ENCODE measurements at places on chromosomes 16 and 17.

DNA sequence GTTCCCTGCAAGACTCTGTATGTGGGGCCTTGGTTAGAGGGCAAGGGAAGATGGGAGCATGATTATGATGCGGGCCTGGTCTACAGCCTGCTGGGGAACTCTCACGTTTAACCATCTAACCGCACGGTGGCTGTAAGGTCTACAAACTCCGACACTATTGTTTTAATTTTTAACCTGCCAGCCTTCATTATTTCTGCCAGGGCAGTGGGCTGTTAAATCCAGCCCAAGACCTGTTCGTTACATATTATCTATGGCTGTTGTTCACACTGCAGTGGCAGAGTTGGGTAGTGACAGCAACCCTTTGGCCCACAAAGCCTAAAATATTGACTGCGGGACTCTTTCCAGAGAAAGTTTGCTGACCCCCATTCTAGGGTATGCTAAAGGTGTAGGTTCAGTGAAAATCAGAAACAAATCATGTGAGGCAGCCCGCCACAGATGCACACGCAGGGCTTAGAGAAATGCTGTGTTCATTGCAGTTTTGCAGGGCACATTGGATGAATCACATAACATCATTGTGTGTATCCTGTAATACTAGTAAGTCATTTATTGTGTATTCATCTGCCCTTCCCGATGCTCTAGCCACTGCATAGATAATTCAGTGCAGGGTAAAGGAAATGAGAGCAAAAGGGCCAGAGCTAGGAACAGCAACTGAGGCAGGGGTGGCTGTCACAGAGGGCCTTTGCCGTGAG lies 14.3 kb downstream of the SNX29 start:
- no peak for DNase-seq

- DNase-seq, result peak; percentile 92
Observed at GRCh38 chr16:637081-638018, 1.2 kb upstream of the METTL26 start.

DNA sequence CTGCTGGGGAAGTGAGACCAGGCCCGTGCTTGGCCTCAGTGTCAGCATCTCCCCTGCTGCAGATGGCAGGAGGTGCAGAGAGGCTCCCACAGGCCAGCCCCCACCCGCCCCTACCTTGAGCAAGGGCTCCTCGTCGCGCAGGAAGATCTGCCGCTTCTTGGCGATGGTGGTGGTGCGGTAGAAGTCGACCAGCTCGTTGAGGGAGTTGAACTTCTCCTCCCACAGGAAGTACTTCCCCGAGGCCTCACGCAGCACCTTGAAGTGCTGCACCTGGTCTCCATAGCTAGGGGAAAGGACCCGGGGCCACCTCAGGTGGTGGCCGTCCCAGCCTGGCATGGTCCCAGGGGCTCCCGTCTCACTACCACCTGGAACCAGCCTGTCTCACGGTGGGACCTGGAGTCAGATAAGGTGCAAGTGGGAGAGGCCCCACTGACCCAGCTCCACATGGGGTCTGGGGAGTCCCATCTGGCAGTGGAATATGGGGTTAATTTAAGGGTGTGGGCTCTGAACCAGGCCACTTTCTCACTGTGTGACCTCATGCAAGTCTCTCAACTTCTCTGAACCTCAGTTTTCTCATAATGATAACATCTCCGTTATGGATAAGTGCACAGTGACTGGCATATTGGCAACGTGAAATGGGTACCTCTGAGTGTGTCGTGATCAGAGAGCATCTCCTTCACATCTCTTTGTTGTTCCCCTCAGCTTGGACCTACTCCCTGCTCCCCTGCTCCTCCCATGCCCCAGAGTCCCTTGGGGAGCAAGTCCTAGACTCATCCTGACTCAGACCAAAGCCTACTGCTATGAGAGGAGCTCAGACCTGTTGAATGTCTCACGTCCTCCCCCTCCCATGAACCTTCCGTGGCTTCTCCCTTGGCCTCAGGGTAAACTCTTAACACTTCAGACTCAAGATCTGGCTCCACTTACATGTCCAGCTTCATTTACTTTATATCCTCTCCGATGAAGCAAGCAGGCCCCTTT lies 19.8 kb upstream of the FAM83G start:
- no peak for DNase-seq

DNA sequence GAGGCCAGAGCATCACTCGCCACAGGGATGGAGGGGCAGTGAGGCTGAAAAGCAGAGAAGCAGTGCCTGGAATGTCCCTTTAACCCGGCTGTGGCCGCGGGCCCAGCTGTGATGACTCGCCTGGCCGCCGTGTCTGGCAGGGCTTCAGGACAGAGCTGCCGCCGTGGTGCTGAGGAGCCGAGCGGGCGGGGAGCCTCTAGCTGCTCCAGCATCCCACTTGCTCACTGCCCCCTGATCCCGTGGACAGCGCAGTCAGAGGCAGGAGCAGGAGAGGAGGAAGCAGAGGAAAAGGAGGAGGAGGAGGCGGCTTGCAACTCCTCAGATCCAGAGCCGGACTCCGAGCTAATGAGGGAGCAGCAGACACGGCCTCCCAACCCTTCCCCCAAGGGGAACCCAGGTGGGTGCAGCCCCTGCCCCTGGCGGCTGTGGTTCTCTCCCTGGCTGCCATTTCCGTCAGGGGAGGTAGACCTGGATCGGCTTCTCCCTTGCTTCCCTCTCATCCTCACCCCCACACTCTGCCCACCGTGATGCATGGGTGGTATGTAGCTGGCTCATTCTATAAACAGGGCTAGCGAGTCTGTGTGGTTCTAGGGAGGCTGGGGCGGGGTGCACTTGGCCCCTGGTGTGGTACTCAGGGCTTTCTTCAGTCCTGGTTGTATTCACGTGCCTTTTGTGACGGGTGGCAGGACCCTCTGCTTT lies 165.7 kb downstream of the CMIP start:
- peak; percentile 68 for DNase-seq

- no peak for DNase-seq
Observed at GRCh38 chr16:89023621-89024511, 46.9 kb upstream of the CBFA2T3 start.

GRCh38 chr17:8912084-8912981 lies 44.9 kb upstream of the PIK3R6 start:
- no peak for DNase-seq

- peak; percentile 65 for DNase-seq
Observed at GRCh38 chr17:48012151-48012520, 25.5 kb downstream of the COPZ2 start.

DNA sequence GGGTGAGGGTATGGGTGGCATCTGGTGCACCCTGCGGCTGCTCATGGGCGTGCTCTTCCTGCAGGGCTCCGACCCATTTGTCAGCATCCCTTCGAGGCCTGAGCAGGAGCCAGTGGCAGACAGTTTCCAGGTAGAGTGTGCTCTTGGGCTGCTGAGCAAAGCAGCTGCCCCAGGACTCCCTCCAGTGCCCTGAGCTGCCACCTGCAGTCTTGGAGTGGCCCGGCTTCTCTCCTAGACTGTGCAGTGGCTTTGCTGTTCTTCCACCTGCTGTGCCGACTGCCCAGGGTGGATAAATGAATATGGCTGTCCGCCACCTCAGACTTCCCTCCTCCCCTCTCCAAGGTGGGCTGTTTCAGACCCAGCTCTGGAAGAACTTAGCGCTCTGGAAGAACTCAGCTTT lies 10.8 kb upstream of the JPT2 start:
- DNase-seq, result no peak

- DNase-seq, result no peak
Observed at GRCh38 chr17:55158439-55158838, 106.3 kb upstream of the HLF start.

GRCh38 chr17:36721560-36722120 lies 120.3 kb downstream of the MRM1 start:
- DNase-seq, result no peak

GRCh38 chr17:1110862-1111598 lies 68.8 kb downstream of the ABR start:
- DNase-seq, result peak; percentile 94

- DNase-seq, result no peak
Observed at GRCh38 chr17:63196772-63197335, 230.8 kb downstream of the TANC2 start.

DNA sequence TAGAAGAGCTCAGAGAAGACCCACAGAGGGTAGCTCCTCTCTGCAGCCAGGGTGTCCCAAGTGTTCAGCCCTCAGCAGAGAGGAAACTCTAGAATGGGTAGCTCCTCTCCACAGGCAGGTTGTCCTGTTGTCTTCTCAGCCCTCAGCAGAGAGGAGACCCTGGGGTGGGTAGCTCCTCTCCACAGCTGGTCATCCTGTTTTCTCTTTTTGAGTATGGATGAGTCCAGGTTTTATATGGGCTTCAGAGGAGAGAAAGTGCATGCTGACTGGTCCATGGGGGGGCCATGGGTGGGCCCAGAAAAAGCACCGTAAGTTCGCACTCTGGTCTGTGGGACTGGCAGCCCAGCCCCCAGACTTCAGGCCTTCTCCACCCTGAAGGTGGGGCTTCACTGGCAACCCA lies 48.4 kb downstream of the ESRP2 start:
- no peak for DNase-seq

GRCh38 chr17:17467016-17467415 lies 9.8 kb upstream of the MED9 start:
- no peak for DNase-seq

GRCh38 chr17:77504652-77505155 lies 363.9 kb downstream of the SEC14L1 start:
- no peak for DNase-seq

- peak; percentile 97 for DNase-seq
Observed at GRCh38 chr17:31094600-31095235, at the start of gene NF1. Gene NF1, plus strand, starts transcription at chr17:31094977. Its CDS starts 333 bp downstream, at chr17:31095310.

- no peak for DNase-seq
Observed at GRCh38 chr16:65876624-65877023, 489.9 kb upstream of the CDH5 start.

GRCh38 chr16:87166934-87167333 lies 150.3 kb downstream of the C16orf95 start:
- no peak for DNase-seq

DNA sequence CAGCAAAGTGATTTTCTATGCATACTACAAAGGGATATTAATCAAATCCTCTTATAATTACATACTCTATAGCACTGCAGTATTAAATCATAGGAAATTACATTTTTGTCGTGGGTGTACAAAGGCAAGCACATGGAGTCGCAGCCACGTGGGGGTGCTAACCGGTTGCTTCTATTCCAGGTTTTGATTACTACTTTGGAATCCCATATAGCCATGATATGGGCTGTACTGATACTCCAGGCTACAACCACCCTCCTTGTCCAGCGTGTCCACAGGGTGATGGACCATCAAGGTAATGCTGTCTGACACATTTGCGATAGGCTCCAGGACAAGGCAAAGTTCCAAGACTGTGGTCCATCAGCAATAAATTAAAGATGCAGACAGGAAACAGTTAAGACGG lies 60.1 kb downstream of the ARSG start:
- no peak for DNase-seq

DNA sequence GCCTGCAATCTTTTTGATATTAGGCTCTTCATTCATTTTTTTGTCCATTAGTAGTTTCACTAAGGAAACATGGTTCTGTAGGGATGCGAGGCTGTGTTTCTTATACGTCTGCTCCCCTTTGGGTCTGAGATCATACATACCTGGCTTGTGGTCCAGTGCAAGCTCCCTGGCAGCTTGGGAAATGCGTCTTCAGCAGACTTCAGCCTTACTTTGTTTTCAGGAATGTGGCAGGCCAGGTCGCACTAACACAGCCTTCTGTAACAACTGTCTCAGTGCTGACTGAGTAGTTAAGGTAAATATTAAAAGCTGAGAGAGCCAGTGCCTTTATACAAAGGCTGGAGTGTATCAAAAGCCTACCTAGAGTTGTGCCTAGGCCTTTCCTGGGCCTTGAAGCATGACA lies 970.5 kb upstream of the EEF2KMT start:
- DNase-seq, result no peak

Data from SJSA1 (cell line).